ENCODE measurements at places on chromosomes 5 and 9. TPM values are rescaled to one million over a fixed set of nuclear protein-coding genes. Genes with fewer than 3 reads are reported as not detected.

RLN2 gene
- 0.74 TPM for total RNA-seq

DNA sequence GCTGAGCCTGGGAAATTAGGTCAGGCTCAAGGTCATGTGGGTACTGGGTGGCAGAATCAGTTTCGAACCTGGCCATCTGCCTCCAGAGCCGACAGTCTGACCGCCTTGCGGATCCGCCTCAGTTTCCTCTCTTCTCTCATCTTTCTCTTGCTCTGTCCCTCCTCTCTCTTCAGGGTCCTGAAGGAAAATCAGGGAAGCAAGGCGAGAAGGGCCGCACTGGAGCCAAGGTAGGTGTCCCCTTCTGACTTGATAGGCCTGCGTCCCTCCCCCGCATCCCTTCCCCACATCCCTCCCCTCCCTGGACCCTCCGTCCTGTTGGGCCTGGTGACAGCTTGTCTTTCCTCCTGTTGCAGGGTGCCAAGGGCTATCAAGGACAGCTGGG is 40.8 kb upstream of the ORM1 start:
- DNase-seq = no peak

FRMD3 gene
- 16.2 TPM for total RNA-seq

DNA sequence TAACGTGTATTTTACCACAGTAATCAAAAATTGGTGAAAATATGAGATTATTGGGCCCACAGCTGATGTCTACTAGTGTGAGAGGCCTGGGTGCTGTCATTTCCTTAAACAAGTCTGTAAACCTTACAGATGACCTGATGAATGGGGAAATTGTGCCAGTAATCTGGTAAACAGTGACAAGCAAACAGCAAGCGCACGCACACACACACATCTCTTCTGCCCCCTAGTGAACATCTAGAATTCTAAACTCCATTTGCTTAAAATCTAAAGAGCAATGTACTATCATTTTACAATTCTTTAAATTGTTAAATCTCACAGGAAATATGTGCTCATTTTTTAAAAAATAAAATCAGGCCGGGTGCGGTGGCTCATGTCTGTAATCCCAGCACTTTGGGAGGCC is 7.5 kb upstream of the RAPGEF1 start:
- DNase-seq = no peak

GRCh38 chr5:26932238-26932637 is 106.1 kb downstream of the CDH9 start:
- DNase-seq = no peak

- DNase-seq = no peak
Measured at GRCh38 chr9:84187090-84187489, 153.5 kb downstream of the SLC28A3 start.

SOHLH1 gene
- 32.7 TPM for total RNA-seq

GRCh38 chr5:119743927-119744326 is 114.6 kb downstream of the FAM170A start:
- peak; percentile 33 for DNase-seq

DNA sequence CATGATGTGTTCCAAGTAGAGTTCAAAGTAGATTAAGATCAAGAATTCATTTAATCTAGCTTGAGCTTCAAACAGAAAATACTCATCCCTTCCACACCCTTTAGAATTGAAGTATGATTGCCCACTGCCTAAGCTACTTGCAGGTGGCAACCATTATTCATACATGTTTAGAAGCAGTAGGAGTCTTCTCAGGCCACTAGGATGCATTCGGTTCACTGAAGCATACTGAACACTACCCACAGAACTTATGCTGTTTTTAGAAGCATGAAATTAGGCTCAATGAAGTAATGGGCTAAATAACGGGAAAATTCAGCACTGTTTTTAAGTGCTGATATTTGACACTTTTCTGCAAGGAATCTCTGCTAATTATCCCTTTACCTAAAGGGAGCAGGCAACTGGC is 263.4 kb downstream of the DEPDC1B start:
- no peak for DNase-seq

DNA sequence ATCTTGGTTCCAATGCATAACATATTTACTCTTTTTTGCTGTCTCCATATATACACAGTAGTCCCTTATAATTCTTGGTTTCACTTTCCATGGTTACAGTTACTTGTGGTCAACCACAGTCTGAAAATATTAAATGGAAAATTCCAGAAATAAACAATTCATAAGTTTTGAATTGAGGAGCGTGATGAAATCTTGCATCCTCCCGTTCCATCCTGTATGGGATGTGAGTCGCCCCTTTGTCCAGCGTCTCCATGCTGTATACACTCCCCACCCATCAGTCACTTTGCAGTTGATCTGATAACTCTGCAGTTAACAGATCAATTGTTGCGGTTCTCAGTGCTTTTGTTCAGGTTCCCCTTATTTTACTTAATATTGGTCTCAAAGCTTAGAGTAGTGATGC is 11.5 kb upstream of the FAF2 start:
- DNase-seq = no peak

IGFBPL1 gene
- total RNA-seq = 18.0 TPM

GRCh38 chr5:54517512-54518145 is at the start of gene SNX18:
Gene SNX18, plus strand, starts transcription at chr5:54517759. Its CDS starts 194 bp downstream, at chr5:54517953.
- peak; percentile 94 for DNase-seq

DNA sequence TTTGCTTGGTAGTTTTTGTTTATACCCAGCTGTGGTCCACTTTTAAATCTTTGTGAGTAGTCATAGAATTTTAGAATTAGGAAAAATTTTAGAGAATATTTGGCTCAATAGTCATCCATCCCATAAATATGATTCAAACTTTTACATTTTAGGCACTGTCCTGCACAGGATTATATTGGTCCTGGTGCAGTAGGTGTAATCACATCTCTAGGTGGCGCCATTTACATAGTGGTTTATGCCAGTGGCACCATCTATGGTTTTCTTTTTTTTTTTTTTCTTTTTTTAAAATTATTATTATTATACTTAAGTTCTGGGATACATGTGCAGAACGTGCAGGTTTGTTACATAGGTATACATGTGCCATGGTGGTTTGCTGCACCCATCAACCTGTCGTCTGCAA is 260.7 kb upstream of the KCNN2 start:
- peak; percentile 36 for DNase-seq

SYK gene
- total RNA-seq = 51.1 TPM

DNA sequence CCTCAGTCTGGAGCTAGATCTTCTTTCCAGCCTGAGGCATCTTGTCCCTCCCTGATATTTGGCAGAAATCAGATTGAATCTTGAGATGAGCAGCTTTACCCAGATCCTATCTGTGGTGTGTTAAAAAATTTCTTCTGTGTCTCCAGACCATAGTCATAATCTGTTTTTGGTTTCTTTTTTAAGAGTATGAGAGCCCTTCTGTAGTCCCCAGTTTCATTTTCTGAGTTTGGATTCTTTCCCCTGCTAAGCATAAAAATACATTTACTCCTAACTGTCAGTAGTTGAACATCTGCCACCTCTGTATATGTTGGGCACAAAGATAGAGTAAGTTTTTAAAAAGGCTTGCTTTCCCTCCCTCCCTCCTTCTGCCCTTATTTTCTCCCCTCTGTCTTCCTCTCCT is 137.7 kb downstream of the CNTLN start:
- no peak for DNase-seq

DNA sequence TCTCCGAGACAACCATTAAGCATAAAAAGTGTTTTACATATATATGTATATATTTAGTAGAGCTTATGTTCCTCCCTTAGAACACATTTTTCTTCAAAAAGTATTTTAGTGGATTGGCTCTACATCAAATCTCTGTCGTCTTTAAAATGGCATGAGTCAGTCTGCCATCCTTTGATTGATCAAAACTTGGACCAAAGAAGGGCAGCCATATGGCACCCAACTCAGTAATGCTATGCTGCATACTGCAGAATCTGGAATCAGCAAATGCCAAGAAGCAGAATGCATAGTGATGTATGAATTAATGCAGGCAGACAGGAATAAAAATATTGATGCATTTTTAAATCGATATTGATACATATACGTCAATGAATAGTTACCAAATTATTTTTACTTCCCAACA is 1074.4 kb downstream of the PTPRD start:
- DNase-seq = no peak

- DNase-seq = peak; percentile 84
Measured at GRCh38 chr9:74777136-74777879, 110.4 kb downstream of the TRPM6 start.

DNA sequence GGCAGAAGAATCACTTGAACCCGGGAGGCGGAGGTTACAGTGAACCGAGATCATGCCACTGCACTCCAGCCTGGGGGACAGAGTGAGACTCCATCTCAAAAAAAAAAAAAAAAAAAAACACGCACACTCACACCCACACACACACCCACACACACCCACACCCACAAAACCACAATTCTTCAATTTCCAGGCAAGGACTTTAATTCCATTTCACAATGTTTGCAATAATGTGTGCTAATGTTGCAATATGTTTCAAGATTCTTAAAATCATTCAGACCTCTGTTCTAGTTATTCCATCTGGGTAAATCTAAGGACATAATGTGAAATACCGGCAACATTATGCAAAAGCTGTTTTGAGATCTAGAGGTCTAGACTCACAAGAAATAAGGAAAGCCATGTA is 28.3 kb downstream of the CCDC69 start:
- no peak for DNase-seq

- DNase-seq = no peak
Measured at GRCh38 chr9:79469164-79469563, 102.6 kb upstream of the TLE4 start.

C9 gene
- 0.16 TPM for total RNA-seq

DNA sequence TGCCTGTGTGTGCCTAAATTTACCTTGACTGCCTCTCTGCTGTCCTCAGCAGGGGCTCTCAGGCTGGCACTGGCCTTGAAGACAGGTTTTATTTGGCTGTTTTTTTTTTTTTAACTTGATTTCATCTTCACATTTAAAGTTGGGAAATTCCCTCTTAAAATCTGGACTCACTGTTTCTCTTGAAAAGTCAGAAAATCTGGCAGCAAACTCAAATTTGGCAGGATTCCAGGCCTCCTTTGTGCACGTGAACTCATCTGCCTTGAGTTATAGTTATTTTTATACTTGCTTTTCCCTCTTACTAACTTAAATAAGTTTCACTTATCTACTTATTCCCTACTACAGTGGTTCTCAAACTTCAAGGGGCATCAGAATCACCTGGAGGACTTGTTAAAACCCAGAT is 118.4 kb upstream of the MAP3K1 start:
- DNase-seq = peak; percentile 70

DNA sequence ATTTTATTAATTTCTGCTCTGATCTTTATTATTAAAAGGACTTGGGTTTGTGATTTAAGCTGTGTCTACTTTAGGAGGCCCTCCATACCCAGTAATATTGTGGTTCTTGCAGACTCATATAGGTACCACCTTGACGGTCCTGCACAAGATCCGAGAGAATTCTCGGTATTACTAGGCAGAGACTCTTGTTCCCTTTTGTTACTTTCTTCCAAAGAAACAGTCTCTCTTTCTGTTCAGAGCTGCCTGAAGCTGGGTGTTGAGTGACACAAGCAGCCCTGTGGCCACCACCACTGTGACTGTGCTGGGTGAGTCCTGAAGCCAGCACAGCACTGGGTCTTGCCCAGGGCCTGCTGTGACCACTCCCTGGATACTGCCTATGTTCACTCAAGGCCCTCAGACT is 666.6 kb downstream of the SEMA5A start:
- DNase-seq = no peak

GRCh38 chr5:149410071-149410470 is 31.0 kb upstream of the IL17B start:
- no peak for DNase-seq

DNA sequence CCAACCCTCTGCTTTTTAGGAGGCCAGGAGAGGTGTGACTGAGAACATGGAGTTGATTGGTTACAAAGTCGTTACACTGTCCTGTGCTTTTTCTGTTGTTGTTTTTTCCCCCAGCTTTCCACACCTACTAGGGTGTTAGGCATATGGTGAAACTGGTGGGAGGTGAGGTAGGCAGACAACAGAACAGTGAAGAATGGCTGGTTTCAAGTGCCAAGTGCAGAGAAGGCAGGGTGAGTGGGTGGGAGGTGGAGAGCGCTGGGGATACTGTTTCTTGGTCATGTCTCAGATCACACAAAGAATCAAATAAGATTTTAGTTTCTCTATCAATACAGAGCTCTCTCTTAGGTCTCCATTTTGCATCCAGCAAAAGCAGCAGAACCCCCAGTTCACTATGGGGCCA is 2.2 kb upstream of the SPTAN1 start:
- no peak for DNase-seq

- DNase-seq = no peak
Measured at GRCh38 chr9:89345476-89345875, 27.2 kb downstream of the SECISBP2 start.

C9orf78 gene
- total RNA-seq = 56.3 TPM

C9orf153 gene
- 5.0 TPM for total RNA-seq

DNA sequence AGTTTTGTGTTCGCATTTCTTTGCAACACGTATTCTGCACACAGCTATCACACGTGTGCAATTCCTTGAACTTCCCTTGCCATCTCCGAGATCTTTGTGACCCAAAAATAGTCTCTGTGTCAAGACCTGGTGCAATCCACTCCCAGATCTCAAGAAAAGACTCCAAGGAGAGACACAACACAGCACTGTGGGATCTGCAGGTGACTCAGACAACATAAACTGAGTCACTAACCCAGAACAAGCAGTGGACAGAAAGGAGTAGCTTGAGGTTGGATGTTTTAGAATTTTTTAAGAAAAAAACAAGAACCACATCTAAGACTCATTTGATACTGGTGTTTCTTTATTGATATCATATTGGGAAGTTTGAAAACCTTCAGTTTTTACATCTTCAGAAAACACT is 396.9 kb downstream of the AGTPBP1 start:
- DNase-seq = no peak

DNA sequence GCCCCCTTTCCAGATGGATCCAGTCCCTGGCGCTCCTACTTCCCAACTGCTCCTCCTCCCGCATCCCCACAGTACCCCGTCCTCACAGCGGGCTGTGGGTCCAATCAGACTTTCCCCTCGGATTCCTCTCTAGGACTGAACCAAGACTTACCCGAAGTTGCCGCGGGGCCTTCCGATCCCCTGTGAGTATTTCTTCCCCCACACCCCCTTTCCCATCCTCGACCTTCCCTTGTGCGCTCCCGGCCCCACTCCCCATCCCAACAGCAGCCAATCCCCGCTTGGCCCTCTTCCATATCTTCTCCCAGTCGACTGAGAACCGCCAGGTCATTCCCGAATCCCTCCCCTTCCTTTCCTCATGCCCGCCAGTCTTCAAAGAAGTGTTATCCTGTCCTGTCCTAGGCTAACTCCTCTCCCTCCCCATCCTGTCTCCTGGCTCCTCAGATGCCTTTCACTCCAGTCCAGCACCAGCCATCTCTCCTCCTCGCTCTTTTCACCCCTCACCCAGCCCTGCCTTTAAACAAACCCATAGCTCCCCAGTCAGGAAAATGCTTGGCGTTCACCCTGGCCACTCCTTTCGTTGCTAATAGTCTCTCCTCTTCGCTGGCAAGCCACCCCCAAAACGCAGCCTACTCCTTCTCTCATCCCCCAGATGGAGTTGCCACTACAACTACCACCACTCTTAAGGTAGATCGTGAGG is 646 bp downstream of the SWI5 start:
- DNase-seq = peak; percentile 38

SLC22A4 gene
- total RNA-seq = 1.5 TPM

OGN gene
- total RNA-seq = 4.9 TPM

DNA sequence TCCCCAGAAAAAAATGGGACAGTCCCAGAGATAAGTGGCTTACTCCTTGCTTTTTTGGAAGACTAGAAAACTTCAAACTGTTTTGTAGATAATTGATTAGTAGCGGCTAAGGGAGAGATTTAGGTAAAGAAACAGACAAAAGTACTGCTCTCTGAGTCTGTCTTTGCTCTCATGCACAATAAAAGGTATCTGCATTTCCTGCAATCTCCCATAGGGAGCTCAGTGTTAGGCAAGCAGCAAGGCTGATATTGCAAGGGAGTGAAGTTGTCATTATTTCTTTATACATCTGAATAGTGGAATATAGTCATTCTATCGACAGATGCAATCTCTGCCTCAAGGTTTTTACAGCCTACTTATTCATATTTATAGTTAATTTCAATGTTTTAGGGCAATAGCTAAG is 54.9 kb upstream of the CAMK4 start:
- DNase-seq = no peak

All from testis (tissue), 5 donors.